ENCODE measurements at places on chromosomes 11 and 22.
A peak's percentile ranks its signal among the peaks of the same experiment; 100 is the strongest.

- no peak for DNase-seq
Observed at GRCh38 chr11:96827164-96827563, 437.4 kb downstream of the JRKL start.

DNA sequence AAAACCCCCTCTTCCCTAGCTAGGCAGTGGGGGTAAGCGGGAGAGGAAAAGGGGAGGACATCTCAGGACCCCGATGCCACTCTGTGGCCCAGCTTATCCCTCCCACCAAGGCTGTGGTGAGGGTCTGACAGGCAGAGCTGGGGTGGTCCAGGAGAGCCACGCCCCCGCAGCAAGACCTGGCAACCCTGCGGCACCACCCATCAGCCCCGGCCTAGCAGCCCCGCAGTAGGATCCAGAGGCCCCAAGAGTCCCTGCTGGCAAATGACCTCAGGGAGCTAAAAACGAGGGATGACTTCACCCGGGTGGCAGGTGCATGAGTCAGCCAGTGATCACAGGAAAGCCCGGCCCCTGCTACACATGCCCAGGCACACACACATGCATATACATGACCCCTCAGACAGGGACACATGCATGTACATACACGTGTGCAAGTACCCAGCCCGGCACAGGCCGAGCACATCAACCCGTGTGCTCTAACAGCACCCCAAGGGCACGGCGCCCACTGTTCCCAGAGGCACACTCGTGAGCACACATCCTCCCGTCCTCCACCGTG, 32.3 kb downstream of the ARVCF start:
- DNase-seq: no peak

DNA sequence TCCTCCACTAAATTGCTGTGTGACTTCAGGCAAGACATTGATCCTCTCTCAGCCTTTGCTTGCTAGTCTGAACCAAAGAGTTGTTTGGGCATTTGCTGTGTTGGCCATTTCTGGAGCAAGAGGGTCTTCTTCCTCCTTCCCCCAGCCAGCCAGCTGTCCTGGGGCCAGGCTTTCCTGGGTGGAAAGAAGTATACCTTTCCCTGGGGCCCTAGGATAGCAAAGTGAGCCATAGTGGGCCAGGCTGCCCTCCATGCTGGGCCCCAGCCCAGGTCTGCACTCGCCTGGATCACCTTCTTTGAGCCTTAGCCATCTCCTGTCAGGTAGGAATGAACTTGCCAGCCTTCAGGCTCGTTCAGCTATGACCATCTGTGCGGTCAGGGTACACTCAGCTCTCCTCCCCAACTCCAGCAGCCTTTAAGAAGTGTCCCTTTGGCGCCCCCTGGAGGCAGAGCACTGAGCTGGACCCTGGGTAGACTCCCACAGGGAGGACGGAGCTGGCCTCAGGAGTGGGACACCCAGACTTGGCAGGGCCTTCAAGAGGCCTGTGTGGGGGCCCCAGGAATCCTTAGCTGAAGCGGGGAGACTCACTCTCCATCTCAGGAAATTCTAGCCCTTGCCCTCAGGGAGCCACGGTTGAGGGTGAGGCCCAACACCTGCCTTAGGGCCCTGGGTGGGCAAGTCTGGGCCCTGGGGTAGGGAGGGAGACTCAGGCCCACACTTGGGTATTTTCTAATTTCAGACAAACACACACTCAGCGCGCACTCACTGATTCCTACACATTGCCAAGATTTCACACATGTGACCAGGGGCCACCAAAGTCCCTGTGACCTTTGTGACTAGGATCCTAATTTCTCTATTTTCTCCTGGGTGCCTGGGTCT, 35.6 kb upstream of the TPBGL start:
- DNase-seq: peak; percentile 85

DNA sequence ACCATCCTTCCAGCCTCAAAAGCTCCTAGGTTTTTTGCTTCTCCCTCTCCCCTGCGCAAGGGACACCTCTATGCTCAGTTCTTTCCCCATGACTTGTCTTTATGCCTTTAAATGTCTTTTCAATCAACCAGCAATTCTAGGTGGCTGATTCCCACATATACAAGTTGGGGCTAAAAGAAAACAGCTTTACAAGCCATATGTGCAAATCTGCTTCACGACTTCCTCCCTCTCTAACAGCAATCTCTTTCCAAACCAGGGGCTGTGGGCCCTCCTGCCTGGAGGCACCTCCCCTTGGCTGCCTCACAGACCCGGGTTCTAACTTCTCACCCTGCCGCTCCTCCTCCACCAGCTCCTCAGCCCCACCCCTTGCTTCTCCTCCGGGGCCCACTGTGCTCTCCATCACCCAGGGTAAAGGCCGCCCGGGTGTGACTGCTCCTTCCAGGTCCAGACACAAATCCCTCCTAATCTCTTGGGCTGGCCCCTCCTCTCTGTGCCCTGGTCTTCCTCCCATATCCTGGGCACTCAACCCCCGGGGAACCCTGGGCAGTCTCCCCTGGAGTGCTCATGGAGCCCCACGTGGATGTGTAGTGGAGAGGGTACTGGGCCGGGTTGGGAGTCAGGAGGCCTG, 14.1 kb downstream of the TMPRSS13 start:
- no peak for DNase-seq

DNA sequence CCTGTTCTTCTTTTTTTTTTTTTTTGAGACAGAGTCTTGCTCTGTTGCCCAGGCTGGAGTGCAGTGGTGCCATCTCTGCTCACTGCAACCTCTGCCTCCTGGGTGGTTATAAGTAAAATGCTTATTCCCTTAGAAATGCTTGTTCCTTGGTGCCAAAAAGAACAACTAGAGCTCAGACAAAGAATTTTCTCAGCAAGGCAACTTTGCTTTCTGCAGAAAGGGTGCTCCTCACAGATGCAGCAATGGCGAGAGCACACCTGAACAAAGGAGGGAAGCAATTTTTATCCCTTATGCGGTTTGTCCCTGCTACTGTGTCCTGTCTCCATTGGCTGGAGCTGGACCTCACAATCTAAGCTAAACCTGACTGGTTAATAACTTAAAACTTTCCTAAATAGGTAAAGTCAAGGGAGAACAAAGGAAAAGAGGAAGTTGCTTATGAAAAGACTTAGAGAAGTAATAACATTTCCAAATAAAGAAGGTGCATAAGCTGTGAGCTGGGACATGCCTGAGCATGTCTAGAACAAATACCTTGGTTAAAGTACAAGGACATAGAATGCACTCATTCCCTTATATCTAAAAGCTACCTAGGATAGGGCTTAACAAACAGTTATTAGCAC, 90.0 kb upstream of the PRR5 start:
- no peak for DNase-seq

DNA sequence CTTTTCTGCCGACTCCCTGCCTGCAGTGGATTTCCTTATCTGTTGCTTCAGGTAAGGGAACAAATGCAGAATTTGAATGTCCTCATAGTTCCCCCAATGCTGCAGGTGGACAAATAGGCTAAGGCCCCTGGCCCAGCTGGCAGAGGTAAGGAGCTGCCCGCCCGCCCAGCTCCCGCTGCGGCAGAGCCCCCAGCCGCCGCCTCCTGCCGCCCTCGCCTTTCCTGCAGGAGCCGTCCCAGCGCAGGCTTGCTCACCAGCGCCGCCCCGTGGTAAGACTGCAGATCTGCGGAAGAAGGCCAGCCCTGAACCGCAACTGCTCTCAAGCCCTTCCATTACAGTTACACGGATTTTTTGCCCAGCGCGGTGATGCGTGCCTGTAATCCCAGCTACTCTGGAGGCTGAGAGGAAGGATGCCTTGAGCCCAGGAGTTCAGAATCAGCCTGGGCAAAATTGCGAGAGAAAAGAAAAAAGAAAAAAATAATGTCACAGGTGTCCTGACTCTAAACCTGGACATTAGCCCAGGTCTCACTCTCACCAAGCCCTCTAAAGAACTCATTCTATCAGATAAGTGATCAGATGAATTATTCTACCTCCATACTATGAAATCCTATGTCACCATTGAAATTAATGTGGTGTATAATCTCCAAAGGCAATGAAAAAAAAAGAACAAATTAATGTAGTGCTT, 51.2 kb upstream of the EMID1 start:
- peak; percentile 56 for DNase-seq

GRCh38 chr11:34586488-34587281, 34.2 kb upstream of the EHF start:
- DNase-seq: no peak

GRCh38 chr11:57476047-57476756, 15.9 kb downstream of the RTN4RL2 start:
- peak; percentile 30 for DNase-seq

DNA sequence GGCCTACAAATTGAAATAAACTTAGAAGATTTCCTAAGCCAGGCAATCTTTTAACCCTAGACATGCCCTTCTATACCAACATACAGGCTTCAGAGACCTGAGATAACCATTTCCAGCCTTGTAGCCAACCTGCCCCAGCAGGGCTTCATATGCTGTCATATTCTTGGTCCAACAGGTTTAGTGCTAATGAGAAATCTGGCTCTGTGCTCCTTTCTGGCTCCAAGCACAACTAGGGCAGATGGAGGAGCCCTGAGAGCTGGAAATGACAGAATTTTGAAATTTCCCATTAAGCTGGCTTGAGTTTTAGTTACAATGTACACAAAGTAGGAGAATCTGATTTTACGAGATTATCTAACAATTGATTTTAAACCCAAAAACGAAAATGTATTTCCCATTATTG, 323.0 kb upstream of the CCDC90B start:
- no peak for DNase-seq

GRCh38 chr11:103537904-103538502, 428.8 kb downstream of the DYNC2H1 start:
- DNase-seq: no peak

- DNase-seq: no peak
Observed at GRCh38 chr11:111637885-111638284, 35.6 kb downstream of the SIK2 start.

GRCh38 chr22:20520093-20520511, 12.7 kb downstream of the MED15 start:
- no peak for DNase-seq

GRCh38 chr22:42725606-42726355, 5.1 kb upstream of the A4GALT start:
- no peak for DNase-seq

DNA sequence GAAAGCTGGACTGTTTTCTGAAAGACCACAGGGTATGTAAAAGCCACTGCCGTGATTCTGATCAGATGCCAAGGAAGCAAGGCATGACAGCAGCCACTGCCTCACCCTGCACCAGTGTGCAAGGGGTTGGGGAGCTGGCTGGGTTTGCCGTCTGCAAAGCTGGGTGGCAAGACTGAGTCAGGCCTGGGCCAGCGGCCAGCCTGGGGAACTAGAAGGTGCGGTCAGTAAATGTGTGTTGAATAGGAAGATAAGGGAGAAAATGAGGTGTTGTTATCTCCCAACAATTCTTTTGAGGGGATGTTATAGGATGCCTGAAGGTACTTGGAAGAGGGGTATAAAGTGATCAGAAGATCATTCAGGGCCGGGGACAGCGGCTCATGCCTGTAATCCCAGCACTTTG, 8.0 kb downstream of the VSTM5 start:
- no peak for DNase-seq

GRCh38 chr11:88383447-88383846, 45.9 kb upstream of the CTSC start:
- no peak for DNase-seq

DNA sequence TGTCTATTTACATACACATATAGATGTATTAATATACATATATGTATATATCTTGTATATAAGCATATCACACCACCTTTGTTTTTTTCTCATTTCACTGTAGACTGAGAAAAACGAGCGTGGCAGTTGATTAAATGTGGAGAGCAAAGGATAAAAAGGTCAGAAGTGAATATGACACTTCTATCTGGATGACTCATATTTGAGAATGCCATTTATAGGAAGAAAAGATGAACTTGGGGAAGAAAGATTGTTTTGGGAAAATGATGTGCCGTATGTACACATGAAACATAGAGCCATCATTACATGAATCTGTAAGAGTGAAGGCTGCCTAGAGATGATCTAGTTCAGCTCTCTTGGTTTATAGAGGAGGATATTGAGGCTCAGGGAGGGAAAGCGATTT, 28.7 kb downstream of the AMOTL1 start:
- DNase-seq: no peak

DNA sequence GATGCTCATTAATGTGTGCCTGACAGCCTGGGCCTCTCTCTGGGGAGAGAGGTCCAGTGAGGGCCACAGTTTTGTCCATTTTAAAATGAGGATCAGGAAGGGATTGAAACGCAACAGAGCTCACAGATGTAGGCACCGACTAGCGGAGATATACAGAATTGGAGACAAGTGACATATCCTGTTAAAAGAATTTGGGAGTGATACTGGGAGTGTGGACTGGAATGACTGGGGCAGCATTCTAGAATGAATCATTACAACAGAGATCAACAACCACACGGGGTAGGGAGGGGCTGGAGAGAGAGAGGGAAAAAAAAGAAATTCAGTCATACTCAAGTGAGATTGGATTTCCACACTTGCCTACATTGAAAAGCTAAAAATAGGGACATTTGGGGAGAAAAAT, 2.5 kb upstream of the NCAM1 start:
- no peak for DNase-seq

DNA sequence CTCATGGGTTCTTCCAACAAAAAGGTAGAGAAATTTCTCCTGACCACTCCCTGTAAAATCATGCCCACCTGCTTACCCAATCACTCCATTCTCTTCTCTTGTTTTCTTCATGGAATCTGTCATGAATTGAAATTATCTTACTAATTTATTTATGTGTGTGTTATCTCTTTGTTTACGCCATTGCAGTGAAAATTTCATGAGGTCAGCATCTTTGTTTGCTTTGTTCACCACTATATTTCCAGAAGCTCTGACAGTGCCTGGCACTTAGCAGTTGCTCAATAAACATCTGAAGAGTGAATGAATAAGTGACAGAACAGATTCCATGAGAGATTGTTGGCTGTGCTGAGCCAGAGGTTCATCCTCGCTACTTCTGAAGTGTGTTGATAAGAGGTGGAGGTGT, 329.5 kb downstream of the NXPE2 start:
- no peak for DNase-seq

GRCh38 chr11:27211370-27212127, 151.5 kb downstream of the CCDC34 start:
- no peak for DNase-seq

- no peak for DNase-seq
Observed at GRCh38 chr11:102485095-102485722, 32.6 kb upstream of the TMEM123 start.

GRCh38 chr11:134592391-134592990, 180.4 kb upstream of the B3GAT1 start:
- peak; percentile 30 for DNase-seq

- DNase-seq: no peak
Observed at GRCh38 chr22:22986008-22986407, 84.3 kb upstream of the GNAZ start.

- no peak for DNase-seq
Observed at GRCh38 chr11:126543691-126544090, 188.2 kb downstream of the ST3GAL4 start.

GRCh38 chr11:66891851-66892660, 35.2 kb downstream of the LRFN4 start:
- DNase-seq: peak; percentile 64

DNA sequence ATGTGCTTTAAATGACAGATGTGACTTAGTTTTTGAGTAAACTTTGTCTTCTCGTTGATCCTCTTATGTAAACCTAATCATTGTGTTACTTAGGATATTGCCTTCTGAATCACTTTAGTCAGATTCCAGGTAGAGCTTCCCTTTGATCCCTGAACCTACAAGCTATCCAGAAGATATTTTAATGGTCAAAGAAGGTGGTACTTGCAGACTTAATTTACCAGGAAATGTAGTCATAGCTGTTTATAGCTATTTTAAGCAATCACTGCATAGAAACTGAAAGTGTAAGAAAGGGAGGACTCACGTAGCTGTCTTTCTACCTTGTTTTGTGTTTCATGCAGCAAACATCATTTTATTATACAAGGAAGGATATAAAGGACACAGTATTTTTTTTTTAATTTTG, 189.5 kb downstream of the DDX10 start:
- DNase-seq: no peak
